ENCODE measurements at places on chromosomes 1 and 21. TPM values are rescaled to one million over a fixed set of nuclear protein-coding genes. Genes with fewer than 3 reads are reported as not detected.

Gene ZMYM1
- total RNA-seq = 19.6 TPM

Gene APOBEC4
- not detected for total RNA-seq

Gene SLC2A5
- not detected for total RNA-seq

Gene TBX15
- not detected for total RNA-seq

Gene HUNK
- total RNA-seq = 0.21 TPM

Gene OR2M3
- not detected for total RNA-seq

GRCh38 chr21:31124010-31124409, 85.7 kb upstream of the KRTAP19-8 start:
- no peak for DNase-seq

- no peak for DNase-seq
These were observed 53.1 kb upstream of the CD55 start for GRCh38 chr1:207268337-207268736.

GRCh38 chr1:243956450-243956849, 94.6 kb upstream of the ZBTB18 start:
- DNase-seq = no peak

GRCh38 chr1:236834876-236835275, 39.8 kb downstream of the MTR start:
- no peak for DNase-seq

DNA sequence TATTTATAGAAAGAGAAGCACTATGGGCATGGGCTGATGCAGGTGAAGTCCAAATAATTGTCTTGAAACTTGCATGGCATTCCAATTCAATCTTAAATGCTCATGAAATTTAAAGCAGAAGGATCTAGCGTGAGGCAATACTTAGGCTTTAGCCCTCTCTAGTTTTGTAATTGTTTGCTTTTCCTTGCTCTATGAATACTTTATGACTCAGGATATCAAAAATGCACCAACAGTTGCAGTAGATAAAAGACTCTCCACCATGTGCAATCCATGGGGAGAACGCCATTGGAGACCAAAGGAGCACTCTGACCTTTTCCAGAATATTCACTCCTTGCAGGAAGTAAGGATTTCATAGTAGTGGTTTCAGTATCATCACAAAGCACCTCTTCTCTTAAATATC, 436.4 kb downstream of the LRRIQ3 start:
- DNase-seq = no peak

DNA sequence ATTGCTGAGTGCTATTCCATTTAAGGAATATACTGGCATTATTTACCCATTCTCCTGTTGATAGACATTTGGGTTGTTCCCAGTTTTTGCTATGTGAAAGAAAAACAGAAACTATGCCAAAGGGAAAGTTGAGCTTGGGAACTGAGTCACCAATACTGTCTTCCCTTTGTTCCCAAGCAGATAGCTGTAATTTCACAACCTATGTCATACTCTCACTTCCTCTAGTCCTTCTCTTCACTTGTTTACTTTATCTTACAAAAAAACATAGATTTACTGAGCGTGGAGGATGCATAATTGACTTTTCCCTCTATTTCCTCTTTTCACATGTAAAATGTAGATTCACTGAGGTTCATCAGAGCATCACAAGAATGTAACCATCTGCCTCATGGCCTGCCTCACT, 32.4 kb upstream of the PGBD5 start:
- DNase-seq = no peak

GRCh38 chr1:84165601-84166000, 21.5 kb downstream of the PRKACB start:
- DNase-seq = no peak

DNA sequence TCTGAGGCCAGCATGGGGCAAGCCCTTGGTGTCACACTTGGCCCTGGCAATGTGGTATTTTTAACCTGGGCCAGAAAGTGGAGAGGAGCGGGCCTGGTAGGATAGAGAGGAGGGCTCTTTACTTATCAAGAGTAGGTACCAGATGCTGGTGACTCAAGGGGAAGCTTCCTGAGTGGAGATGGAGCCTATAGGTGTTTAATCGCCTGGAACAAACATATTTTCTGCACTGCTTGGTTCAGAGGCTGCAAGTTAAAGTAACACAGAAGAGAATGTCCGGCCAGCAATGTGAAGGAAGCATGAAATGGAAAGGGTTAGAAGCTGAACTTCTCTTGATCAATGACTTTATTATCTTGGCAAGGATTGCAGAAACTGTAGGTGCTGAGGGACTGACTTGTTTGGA, 74.3 kb downstream of the DDR2 start:
- no peak for DNase-seq

DNA sequence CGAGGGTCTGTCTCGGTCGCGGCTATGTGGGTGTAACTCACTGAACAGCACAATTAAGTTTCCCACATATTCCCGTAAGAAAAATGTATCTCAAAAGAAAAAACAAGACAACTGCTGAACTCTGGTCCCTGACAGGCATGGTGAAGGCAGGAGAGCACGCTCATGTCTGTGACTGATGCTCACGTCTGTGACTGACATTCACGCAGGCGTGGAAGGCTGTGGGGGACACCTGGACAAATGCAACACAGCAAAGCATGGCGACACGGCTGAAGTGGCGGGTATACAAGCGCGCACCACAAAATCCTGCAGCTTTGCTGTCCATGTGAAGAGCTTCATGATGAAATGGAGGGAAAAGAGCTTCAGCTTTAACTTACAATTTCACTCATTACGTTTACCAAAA, 6.0 kb downstream of the PTTG1IP start:
- DNase-seq = no peak

Data from activated CD8-positive, alpha-beta T cell treated with anti-CD3 and anti-CD28 coated beads, Interleukin-2, amount 10 ng/mL, durations not matched to agents 7 days and 5 days (primary cell).